CD4-positive, alpha-beta T cell treated with Interferon alpha-2 for 1 hour (primary cell): ENCODE measurements at places on chromosomes 6 and 20.

GRCh38 chr6:22082218-22082617 lies 214.6 kb downstream of the PRL start:
- DNase-seq, result no peak

DNA sequence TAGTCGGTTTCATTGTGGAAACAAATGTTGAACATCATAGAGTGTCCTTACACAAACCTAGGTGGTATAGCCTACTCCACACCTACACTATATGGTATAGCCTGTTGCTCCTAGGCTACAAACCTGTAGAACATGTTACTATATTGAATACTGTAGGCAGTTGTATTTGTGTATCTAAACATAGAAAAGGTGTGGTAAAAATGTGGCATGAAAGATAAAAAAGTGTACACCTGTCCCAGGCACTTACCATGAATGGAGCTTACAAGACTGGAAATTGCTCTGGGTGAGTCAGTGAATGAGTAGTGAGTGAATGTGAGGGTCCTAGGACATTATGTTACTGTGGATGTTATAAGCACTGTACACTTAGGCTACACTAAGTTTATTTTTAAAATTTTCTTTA lies 103.0 kb downstream of the ZFAND3 start:
- no peak for DNase-seq

DNA sequence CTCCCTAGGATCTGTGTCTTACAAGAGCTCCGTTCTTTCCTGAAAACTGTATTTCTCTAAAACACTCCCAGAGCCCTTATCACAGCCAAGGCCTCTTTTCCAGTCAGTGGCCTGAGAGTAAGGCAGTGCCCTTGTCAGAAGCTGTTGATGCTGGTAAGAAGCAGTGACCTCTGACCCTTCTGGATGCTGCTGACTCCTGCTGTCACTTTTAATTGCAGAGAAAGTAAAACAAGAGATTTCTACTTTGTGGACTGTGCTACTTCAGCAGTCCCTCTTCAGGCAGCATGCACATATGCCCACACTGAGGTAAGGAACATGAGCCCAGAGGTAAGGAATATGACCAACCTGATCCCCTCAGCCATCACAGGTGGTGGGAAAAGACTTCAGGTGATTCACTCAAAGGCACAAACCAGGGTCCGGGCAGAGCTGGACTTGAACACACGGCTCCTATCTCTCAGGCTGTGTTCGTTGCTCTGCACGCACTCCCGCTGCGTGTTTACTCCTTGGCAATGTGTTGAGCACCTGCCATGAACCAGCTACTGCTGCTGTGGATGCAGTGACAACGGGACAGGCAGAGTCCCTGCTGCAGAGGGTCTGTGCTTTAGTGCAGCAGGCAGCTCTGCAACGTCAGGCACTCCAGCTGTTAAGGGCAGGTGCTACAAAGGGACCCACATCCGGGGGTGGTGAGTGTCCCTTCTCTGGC lies 201.9 kb upstream of the CST7 start:
- no peak for DNase-seq

GRCh38 chr20:25418776-25419175 lies 11.3 kb downstream of the GINS1 start:
- DNase-seq, result no peak

DNA sequence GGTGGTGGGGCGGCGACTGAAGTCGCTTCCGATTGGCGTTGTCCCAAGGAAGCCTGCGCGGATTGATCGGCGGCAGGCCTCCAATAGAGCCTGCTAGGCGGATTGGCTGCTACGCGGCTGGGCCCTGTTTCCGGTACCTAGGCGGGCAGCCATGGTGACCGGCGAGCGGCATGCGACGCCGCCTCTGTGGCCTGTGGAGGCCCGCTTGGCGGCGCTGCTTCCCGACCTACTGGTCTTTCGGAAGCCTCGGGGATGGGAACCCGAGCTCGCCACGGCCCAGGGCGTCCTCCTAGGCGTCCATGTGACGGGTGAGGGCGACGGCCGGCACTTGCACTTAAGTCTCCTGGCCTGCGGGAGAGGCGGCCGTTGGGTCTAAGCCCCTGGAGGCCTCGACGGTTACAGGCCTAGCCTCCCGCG lies 28.1 kb downstream of the NFYA start:
- no peak for DNase-seq

- no peak for DNase-seq
These were observed 87.1 kb downstream of the OGFRL1 start for GRCh38 chr6:71375676-71376075.
